Right kidney (tissue), 9 donors: ENCODE measurements at places on chromosomes 1 and 21.

GRCh38 chr1:17569200-17570139, 30.0 kb downstream of the ARHGEF10L start:
- DNase-seq: no peak

DNA sequence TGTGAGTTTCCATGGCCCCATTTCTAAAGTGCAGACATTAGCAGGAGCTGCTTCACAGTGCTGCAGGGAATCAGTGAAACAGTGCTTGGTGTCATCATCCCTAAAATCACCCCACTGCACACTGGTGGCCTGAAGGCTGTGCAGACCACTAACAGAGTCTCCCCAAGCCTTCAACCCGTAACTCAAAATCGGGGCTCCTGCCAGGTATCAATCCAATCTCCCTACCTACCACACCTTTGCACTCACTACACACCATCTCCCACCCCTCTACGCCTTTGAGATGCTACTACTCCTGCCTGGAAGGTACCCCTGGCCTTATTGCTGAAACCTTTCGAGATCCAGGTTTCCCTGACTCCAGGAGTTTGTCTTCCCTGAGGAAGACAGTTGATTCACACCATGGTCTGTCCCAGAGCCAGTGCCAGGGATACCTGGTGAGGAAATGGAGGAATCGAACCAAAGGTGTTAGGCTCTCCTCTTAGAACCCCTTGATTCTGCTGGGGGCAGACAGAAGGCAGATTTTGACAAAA, 25.5 kb downstream of the SLC2A1 start:
- no peak for DNase-seq

- no peak for DNase-seq
Measured at GRCh38 chr1:67491280-67491679, 61.1 kb upstream of the SERBP1 start.

DNA sequence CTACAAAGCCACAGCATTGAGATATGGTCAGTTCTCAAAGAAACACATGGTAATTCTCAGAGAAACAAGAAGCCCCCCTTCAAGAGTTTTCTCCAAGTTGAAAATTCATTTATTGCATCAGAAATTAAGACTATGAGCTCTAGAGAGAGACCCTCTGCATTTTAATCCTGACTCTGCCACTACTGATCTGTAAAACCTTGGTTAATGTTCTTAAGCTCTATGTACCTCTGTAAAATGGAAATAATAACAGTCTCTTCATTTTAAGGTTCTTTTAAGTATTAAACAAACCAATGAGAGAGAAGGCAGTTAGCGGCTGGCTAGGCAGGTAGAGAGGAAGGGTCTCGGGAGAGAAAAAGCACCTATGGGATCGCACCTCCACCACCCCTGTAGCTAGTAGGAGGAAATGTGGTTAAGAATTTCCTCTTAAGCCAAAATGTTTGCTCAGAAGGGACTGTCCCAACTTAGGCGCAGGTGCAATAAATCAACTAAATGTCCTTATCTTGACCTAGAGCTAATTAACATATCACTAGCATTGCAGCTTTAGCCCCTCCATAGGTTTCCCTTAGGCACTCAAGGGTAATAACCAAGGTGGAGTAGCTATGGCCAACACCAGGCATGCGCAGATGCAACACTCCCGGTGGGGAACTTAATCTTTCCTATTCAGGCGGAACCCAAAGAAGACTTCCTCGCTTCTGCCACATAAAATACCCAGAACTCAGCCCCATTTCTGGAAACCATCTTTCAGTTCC, 1685.4 kb downstream of the MRPL39 start:
- no peak for DNase-seq

GRCh38 chr1:221228594-221228993, 349.4 kb downstream of the HLX start:
- DNase-seq: no peak

DNA sequence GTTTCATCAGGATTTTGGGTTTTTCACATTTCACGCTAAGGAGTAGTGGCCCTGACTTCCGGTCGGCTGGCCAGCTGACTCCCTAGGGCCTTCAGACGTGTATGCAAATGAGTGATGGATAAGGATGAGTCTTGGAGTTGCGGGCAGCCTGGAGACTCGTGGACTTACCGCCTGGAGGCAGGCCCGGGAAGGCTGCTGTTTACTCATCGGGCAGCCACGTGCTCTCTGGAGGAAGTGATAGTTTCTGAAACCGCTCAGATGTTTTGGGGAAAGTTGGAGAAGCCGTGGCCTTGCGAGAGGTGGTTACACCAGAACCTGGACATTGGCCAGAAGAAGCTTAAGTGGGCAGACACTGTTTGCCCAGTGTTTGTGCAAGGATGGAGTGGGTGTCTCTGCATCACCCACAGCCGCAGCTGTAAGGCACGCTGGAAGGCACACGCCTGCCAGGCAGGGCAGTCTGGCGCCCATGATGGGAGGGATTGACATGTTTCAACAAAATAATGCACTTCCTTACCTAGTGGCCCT, 23.1 kb upstream of the TNFRSF1B start:
- DNase-seq: no peak

- no peak for DNase-seq
Measured at GRCh38 chr1:216462066-216462775, 39.0 kb upstream of the USH2A start.

DNA sequence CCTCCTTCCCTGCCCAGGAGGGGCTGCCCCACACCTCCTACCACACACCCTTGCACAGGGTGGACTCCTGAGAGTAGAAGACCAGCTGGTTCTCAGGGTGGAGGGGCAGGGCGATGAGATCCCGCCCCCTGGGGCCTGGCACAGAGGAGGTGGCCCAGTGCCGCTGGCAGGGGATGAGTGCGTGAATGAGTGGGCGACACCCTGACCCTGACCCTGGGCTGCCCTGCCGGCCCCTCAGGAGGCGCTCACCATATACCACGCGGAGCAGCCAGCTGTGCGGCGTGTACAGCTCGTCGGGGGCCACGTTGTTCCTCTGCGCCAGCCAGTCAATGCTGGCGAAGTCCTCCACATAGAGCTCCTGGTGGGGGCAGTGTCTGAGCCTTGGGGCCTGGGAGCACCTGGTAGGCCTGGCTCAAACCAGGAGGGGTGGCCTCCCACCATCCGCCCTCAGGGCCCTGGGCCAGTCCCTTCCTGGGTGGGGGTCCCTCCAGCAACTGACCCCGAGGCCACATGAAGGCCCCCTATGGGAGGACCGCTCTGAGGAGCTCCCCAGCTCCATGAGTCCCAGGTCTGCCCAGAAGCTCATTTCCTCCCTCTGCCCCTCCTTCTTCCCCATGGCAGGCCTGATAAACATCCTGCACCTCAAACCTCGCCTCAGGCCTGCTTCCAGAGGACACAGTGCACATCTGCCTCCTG, 13.0 kb downstream of the LSS start:
- no peak for DNase-seq

DNA sequence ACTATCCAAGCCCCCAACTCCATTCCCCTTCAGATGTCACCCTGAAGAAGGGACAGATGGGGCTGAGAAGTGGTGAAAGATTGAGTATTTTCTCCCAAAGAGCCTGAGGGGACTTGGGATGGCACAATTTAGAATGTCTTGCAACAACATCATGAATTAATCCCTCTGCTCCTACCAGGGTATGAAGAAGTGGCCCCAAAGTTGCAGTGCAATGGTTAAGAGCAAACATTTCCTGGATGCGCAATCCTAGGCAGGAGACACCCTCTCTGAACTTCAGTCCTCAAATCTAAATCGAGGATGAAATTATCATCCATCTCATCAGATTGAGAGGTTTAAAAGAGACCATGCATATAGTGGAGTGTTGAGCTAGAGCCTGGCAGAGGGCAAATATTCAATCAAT, 28.6 kb upstream of the CITED4 start:
- no peak for DNase-seq

- no peak for DNase-seq
Measured at GRCh38 chr1:197065559-197065958, 1.5 kb downstream of the F13B start.

DNA sequence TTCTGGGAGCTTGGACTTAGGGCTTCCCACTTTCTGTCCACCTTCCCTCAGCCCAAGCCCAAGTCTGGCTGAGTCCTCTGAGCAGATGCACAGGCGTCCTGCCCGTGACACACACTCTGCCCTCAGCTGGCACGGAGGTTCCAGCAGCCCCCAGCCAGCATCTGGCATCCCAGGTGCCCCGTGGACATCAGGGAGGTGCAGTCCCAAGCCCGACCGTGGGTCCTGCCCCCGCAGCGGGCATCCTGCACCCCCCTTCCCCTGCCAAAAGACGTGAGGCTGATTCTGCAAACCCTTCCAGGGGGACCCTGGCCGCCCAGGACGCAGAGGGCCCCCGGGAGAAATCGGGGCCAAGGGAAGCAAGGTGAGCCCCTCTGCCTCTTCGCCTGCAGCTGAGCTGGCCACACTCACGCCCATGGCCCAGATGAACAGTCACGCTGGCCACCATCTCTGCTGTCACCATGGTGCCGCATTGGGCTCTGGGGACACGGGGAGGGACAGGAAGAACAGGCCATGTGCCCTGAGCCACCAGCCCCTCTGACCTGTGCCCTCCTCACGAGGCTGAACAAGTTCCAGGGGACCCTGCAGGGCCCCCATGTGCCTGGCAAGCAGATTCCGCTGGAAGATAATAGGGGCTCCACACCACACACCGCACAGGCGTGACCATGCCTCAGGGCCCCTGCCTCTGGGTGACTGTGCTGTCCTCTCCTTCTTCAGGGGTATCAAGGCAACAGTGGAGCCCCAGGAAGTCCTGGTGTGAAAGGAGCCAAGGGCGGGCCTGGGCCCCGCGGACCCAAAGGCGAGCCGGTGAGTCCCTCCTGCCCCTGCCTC, 20.6 kb downstream of the COL6A2 start:
- DNase-seq: no peak

- no peak for DNase-seq
Measured at GRCh38 chr1:183454377-183454776, 17.9 kb upstream of the SMG7 start.

DNA sequence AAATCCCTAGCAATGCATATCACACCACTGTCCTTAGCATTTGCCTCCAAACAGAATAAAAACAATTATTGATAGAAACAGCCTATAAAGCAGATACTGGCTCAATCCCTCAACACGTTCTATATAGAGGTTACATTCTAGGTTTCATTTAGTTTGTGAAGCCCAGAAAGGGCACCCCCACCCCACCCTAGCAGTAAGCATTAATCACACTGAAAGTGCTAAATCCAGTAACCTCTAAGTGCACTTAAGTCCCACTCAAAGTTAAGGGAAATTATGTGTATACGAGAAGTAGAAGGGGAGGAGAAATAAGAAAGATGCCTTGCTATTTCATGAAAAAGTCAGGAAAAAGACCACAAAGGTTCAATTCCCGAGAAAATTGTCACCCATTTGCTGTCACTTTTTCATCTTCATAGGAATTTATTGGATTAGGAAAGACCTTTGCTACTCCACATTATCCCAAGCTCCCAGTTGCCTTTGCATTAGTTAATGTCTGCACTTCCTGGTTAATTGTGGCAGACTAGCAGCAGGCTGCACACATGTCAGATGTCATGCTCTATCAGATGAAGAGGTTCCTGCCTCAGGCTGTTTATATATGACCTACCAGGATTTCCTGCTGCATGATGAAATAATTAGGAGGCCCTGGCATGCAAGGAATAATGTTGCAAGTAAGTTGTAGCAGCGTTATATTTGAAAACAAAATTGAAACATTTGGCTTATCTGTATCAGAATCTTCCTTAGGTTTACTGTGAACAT, 54.5 kb upstream of the LHX8 start:
- DNase-seq: no peak

GRCh38 chr1:57063406-57064125, 97.8 kb upstream of the C8B start:
- no peak for DNase-seq

DNA sequence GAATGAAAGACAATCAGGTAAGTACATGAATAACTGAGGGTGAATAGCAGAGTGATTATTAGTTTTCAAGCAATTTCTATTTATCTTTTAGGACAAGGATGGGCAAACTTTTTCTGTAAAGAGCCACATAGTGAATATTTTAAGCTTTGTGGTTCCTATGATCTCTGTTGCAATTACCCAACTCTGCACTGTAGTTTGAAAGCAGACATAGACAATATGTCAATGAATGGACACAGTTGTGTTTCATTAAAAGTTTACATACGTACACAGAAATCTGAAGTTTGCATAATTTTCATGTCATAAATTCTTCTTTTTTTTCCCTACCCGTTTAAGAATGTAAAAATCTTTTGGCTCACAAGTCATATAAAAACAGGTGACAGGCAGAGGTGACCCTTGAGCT, 71.4 kb downstream of the ZNF281 start:
- DNase-seq: no peak

GRCh38 chr1:110455151-110455550, 4.2 kb downstream of the PROK1 start:
- no peak for DNase-seq

GRCh38 chr1:238296371-238296770, 405.6 kb upstream of the ZP4 start:
- no peak for DNase-seq

- DNase-seq: no peak
Measured at GRCh38 chr1:23904748-23905357, 8.3 kb downstream of the CNR2 start.

- peak; percentile 42 for DNase-seq
Measured at GRCh38 chr1:159823406-159823805, 3.3 kb upstream of the SLAMF8 start.

GRCh38 chr1:56418151-56418631, 161.2 kb downstream of the PLPP3 start:
- no peak for DNase-seq
